ENCODE measurements at places on chromosomes 6 and 20.
A peak's percentile ranks its signal among the peaks of the same experiment; 100 is the strongest.

DNA sequence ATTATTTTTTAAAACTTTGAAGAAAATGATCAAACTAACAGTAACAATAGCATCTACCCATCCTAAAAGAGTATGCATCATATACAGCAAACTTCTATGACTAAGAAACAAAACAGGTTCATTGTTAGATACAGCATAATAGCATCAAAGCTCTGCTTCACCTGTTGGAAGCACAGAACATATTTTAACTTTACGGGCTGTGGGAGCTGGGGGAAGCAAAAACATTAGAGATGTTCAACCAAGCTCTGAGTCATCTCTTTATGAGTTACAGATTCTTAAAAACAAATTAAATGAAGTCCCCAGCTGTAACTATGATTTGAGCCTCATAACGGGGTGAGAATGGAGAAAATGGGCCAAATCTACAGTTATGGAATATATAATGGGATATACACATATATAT, 63.4 kb downstream of the SYNE1 start:
- no peaks in the 10 kb centered on the region for H3K27me3 ChIP-seq
- peaks cover 8% of the 10 kb centered on the region for H3K4me1 ChIP-seq
- H3K4me3 ChIP-seq: no peak overlapping the region
- H3K27ac ChIP-seq: no peak overlapping the region
- H3K36me3 ChIP-seq: no peaks in the 10 kb centered on the region

DNA sequence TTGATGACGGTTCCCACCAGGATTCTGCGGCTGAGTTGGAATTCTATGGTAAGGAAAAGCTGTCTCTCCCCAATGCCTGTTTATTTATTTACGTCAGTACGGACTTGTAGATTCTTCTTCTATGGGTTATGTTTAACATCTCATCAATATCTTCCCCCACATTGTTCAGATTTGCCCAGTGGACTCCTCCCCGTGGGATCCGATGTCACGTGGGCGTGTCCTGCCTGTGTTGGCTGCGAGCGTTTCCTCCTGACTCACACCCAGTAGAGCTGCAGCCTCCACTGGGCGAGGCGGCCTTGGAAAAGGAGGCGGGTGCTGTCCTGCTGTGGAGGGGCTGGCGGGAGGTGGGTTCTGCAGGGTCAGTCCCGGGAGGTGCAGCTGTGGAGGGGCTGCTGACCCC, 46.8 kb upstream of the SLCO4A1 start:
- no peak overlapping the region for H3K27ac ChIP-seq
- H3K4me3 ChIP-seq: no peak overlapping the region
- DNase-seq: peak; percentile 84

GRCh38 chr20:13960525-13960924, 29.9 kb downstream of the SEL1L2 start:
- H3K27ac ChIP-seq: no peak overlapping the region
- H3K27me3 ChIP-seq: no peaks in the 10 kb centered on the region
- H3K36me3 ChIP-seq: no peaks in the 10 kb centered on the region
- H3K4me1 ChIP-seq: no peaks in the 10 kb centered on the region
- DNase-seq: no peak

DNA sequence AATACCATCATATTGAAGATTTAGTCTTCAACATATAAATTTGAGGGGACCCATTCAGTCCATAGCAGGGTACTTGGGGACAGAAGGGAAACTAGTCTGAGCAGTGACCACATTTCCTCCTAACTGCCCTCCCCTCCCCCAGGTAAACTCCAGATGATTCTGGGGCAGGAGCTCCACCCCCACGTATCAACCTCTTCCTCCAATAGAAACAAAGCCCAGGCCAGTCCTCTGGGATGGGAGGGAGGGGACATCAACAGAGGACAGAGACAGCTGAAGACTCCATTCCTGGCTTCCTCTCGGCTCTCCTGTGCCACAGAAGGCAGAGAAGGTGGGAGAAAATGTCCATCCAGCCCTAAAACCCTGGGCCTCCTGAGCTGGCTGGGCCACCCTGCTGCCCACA, 85.0 kb upstream of the TOP1 start:
- H3K27ac ChIP-seq: no peak overlapping the region
- DNase-seq: no peak
- peaks cover 10% of the 10 kb centered on the region for H3K4me1 ChIP-seq
- no peaks in the 10 kb centered on the region for H3K27me3 ChIP-seq
- H3K36me3 ChIP-seq: no peaks in the 10 kb centered on the region
- no peak overlapping the region for H3K4me3 ChIP-seq

Data from adrenal gland (tissue), 19 donors.